ENCODE measurements at places on chromosomes 1 and 21.

GRCh38 chr1:162701286-162701685, 69.0 kb downstream of the DDR2 start:
- DNase-seq = no peak

DNA sequence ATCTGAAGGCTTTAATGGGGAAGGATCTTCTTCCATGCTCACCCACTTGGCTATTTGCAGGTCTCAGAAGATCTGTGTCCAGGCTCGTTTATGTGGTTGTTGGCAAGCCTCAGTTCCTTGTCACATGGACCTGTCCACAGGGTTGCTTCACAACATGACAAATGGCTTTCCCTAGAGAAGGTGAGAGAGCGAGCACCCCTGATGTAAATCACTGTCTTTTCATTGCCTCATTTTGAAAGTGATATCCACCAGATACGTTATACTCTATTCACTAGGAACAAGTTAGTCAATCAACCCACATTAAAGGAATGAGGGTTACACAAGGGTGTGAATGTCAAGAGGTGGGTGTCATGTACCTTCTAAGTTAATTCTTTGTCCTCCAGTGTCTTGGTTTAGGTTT, 433.3 kb downstream of the RPS6KC1 start:
- no peak for DNase-seq

GRCh38 chr1:236308827-236309226, 27.1 kb upstream of the ERO1B start:
- DNase-seq = no peak

DNA sequence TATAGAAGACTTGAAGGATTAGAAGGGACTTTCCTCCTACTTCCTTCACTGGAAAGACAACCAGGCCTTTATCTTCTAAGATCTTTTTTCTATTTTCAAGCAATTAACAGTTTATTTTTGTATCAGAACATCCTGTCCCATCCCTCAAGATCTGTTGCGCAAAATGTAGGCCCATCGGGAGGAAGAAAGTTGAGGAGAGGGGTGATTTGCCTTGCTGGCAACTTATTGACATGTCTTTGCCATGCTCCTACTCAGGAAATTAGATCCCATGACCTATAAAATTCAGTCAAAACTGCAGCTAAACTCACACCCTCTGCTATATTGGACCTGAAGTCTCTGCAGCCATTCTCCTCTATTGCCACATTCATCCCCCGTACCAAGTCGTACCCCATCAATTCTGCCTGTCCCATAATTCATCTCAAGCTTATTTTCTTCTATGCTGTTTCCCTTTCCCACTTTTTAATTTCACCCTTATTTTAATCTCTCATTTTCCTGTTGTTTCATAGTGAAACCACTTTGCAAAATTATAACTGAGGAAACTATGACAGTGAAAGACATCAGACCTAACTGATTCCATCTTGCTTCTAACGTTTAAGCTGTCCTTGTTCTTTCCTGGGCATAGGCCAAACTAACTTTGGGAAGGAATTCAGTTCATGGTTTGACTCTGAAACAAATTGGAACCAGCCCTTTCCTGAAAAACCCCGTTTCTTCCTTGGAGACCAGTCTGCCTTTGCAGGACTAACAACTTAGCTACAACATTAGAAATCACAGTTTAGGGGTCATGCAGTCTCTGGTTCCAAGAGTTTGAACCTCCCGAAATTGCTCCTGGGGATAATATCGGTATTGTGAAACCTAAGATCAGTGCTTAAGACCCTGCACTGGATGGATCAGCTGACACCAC, 195.7 kb upstream of the PTBP2 start:
- DNase-seq = no peak

DNA sequence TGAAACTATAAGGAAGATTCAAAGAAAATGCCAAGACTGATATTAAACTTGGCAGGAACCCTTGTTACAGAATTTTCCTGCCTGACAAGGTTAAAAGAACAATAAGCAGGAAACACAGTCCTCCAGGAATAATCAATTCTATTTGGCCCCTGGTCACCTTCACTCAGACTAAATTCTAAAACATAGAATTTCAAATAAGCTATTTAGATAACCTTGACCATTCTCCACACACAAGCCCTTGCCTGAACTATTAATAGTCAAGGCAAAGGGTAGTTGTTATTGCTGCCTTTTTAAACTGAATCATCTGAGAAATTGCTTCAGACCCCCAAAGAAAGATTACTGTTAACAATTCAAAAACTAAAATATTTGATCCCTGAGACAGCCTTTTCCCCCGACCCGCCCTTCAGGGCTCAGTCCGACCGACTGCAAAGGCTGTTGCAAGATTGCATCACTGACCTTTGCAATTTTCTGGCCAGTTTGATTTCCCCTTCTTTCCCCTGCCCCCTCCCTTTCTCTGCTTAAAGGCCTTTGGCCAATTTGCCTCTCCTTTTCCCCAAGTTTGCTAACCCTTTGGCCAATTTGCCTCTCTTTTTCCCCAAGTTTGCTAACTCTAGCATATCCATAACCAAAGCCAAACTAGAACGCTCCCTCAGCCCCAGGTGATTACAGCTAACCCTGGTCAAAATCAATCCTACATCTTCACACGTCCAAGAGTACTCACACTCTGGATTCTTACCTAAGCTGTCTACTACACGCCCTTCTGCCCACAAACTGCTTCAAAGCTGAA, 1.4 kb upstream of the G0S2 start:
- no peak for DNase-seq

DNA sequence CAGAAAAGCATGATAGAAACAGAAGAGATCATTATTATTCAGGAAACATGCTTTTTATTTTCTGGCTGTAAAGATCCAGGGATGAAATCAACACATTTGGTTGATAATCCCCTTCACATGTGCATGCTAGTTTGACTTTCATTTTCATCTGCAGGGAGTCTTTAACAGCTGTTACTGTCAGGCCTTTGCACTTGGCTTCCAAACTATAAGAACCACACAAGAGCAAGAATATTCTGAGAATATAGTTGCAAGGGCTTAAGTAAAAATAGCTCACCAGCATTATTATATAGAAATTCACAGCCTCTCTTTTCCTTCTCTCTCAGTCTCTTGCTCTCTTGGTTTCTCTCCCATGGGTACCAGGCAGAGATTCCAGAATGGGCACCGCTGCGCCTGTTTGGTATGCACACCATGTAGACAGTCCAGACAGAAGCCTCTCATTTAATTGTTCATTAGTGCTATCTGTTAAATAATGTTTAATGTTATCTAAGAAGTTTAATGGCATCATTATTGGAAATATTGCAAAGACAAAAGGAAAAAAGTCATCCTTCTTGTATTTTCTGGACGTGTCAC, 622.3 kb upstream of the PLXNA2 start:
- DNase-seq = no peak

DNA sequence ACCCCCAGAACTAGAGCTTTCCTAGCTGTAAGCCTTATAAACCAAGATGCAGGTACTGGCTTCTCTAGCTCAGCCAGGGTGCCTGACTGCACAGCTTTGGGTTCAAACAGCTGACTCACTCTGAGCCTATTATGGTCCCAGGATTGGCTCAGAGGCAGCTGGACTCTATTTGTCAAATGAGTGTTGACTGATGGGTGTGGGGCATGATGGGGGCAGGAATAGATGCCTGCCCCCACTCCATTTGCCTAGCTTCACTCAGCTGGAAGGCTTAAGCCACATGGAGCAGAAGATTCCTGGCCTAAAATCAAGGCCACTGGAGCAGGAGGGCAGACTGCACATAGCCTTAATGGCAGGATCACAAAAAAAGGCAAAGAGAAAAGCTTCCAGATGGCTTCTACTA, 90.5 kb downstream of the PIK3R3 start:
- no peak for DNase-seq

DNA sequence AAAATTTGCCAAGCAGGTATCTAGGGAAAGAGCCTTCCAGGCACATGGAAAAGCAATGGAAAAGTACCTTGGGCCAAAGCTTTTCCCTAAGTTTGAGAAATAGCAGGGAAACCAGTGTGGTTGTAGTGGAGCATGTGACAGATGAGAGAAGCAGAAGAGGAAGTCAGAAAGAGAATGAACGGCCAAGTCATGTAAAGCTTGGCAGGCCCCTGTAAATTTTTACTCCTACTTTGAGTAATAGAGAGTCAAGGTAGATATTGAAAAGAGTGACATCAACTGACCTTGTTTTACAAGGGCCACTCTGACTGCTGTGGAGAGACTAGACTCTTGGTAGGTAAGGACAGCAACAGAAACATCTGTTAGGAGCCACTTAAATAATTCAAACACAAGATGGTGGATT, 180.9 kb upstream of the PRMT6 start:
- DNase-seq = no peak

GRCh38 chr1:177360791-177361190, 190.0 kb downstream of the BRINP2 start:
- no peak for DNase-seq

Measured in H4 (cell line).